ENCODE measurements at places on chromosomes 1 and 21.

DNA sequence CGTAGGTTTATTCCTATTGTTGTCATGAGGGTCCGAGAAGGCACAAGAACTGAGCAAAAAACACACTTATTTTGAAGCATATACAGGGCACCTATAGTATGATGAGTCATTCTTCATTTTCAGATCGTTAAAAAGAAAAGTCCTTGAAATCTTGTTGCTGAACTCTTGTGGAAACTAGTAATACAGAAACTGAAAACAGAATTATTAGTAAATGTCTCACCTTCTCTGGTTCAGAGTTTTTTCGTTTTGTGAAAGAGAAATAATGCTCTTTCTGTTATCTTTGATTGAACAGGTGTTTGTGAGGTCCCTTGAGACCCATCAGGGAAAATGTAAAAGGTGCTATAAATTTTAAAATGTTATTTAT lies 102.0 kb upstream of the COA6 start:
- no peak for DNase-seq

- peak; percentile 82 for DNase-seq
Observed at GRCh38 chr1:228107636-228108035, 1.5 kb downstream of the MRPL55 start.

- DNase-seq: no peak
Observed at GRCh38 chr1:33275706-33276572, 19.6 kb downstream of the ZNF362 start.

DNA sequence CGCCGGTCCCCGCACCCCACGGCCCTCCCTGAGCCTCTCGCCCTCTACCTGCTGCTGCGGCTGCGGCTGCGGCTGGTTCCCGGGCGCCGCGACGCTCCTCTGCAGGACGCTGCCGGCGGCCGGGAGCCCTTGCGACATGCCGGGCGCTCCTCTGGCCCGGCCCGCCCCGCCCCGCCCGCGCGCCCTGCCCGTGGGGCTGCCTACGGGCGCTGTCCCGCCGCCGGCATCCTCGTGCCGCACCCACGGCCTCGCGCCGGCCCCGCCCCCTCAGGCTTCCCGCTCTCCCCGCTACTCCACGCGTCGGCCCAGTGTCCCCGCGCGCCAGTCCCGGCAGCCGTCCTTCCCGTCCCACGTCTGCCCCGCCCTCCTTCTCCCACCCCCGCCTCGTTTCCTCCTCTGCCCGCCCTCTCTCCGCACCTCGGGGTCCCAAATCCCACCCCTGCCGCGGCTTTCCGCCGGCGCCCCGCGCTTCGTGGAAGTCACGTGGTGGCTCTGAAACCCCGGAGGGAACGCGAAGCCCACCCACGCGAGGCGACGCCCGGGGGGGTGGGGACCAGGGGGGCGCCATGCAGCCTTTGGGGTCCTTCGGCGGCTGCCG lies at the start of gene BATF3:
Gene BATF3 (minus strand): TSS at position 216 of the 598 bp plus-strand sequence. CDS start 78 bp downstream, at position 138.
- peak; percentile 18 for DNase-seq

GRCh38 chr1:178189814-178190213 lies 95.9 kb downstream of the RASAL2 start:
- DNase-seq: no peak

DNA sequence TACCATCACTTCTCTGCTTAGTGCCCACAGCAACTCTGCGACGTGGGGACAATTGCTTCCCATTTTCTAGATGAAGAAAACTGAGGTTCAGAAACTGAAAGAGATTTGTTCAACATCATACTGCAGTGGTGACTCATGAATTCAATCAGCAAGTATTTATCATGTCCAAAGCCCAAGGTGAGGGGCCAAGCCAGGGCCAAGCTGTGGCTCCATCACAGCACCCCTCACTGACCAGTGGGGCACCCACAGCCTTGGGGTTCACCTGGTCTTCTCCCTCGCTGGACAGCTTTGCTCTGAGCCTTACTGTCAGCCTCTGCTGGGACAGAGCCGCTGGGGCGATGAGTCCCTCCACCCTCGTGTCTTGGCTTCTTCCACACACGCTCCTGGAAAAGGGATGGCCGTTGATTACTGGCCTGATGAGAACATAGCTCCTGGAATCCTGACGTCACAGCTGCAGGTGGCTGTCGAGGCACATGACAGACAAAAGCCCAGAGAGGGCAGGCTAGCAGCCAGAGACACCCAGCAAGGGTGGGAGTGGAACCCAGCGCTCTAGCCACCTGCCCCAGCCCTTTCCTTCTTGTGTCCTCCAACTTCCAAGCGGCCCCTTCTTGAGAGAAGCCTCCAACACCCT lies 6.2 kb downstream of the EDN2 start:
- peak; percentile 86 for DNase-seq

DNA sequence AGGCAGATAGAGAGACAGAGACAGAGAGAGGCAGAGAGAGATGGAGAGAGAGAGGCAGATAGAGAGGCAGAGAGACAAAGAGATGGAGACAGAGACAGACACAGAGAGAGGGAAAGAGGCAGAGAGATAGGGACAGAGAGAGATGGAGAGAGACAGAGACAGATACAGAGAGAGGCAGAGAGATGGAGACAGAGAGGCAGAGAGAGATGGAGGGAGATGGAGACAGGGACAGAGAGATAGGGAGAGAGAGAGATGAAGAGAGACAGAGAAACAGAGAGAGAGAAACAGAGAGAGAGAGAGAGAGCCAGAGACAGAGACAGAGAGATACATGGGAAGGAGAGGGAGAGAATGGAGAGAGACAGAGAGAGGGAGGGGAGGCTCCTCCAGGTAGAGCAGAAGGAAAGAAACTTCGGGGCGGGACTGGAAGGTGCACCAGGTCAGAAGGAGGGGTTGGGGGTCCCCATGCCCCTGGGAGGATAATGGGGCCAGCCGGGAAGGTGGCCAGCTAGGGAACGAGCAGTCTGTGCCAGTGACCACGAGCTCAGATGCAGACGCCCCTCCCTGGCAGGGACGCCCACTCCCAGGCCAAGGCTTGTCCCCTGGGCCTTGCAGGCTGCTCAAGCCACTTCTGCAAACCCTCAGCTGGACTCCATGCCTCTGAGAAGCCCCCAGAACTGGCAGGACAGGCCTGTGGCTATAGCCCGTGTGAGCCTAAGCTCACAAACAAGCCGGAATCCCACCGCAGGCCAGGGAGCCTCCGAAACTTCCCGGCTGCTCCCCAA lies 3.3 kb downstream of the FNDC10 start:
- DNase-seq: no peak

GRCh38 chr1:227736814-227737432 lies 1.7 kb downstream of the SNAP47 start:
- DNase-seq: no peak

- no peak for DNase-seq
Observed at GRCh38 chr1:204507317-204508105, 8.7 kb upstream of the MDM4 start.

DNA sequence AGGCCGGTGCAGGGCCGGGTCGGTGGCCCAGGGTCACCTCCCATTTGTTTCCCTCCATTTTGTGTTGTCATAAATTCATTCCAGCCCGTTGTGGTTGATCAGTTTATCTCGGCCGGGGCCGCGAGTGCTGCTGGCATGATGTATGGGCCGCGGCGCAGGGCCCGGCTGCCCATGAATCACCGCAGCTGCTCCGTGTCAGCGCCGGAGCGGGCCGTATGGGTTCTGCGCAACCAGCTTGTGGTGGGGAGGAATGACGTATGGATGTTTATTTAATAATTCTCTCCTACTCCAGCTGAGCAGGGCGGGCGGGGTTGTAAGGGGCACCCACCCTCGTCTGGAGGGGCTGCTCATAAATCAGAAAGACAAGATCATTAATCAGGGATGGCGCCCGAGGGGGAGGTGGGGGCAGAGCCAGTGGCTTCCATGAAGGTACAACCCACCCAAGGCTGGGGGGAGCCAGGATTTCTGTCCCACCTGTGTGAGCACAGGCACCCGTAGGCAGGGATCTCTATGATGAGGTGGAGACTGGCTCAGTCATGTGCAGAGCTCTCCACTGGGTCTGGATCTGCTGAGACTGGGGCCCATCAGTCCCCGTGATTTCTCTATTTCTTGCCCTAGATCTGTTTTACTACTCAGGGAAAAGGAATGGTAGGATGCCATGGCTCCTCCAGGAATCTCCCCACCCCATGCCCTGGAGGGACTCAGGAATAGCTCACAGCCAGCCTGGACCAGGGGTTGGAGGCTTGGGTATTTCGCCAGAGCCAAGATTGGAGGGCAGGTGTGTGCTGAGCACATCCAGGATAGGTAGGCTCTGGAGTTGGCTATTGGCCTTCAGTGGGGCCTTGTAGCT lies 27.8 kb downstream of the TMEM53 start:
- DNase-seq: no peak
